Right cardiac atrium (tissue), 5 donors: ENCODE measurements at places on chromosomes 7 and 10. TPM values are rescaled to one million over a fixed set of nuclear protein-coding genes. Genes with fewer than 3 reads are reported as not detected.
A peak's percentile ranks its signal among the peaks of the same experiment; 100 is the strongest.

DNA sequence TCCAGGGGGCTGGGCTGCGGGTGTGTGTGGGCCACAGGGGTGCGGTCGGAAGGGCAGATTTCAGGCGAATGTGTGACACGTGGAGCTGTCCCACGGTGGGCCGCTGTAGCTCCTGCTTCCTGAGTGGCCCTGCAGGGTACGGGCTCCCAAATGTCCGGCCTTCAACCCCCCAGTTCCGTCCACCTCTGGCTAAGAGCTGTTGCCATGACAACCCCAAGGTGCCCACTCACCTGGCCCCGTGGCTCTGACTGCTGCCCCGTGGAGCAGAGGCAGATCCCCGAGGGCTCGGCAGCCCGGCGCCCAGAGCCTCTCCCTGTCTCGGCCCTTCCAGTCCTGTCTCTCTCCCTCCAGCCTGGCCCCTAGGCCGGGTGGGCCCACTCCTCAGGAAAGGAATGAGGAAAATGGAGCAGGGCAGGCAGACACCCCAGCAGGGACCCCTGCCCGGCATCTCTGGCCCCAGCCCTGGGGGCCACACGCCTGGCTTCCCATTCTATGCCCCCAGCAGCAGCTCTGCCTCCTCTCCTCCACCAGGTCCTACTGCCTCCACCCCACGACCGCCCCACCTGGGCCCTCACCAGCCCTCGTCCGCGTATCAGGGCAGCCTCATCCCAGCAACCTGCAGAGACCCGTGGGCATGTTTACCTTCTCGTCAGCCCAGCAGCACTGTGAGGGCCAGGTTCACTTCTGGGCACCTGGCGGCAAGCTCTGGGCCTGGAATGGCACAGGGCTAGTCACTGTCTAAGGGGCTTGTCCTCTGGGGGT is 215.6 kb downstream of the ELFN1 start:
- DNase-seq, result peak; percentile 40

DNA sequence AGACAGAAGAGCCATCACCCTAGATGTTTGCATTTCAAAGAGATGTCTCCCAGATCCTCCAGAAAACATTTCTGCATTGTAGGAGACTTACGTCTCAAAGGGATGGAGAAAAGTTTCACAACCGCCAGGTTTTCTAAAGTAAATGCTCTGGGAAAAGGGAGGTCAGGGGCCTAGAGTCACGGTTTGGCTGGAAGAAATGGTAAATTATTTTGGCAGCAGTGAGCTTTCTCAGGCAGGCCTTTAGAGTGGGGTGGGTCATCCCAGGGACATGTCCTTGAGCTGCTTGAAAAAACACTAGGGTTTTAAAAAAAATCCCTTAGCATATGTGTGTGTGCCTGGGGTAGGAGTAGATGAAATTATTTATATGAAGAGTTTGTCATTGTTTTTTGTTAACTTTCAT is 728.8 kb downstream of the TYW1 start:
- no peak for DNase-seq

Gene IKZF1
- 6.8 TPM for total RNA-seq

Gene CYP3A4
- not detected for total RNA-seq

Gene STOX1
- 0.45 TPM for total RNA-seq

DNA sequence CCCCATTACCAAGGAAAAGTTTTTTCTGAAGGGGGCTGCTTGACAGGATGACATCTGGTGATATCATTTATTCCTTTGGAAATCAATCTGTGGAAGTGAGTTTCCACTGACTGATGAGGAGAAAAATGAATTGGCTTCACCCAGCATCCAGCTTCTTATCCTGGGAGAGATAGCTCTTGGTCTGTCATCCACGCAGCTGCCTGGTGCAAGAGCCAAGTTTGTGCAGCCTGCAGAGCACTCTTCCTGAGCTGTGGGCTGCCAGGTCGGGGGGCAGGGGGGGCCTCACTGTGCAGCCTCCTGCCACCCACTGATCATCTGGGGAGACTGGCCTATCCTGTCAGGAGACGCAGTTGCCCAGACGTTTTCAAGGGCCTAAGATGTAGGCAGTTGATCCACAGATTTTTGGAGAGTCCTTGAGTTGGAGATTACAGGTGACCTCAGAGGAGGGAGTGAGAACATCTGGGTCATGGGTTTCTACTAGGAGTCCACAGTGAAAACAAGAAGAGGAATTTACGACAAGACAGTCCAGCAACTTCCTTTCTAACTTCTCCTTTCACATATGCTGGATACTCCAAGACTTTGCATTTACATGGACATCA is 75.4 kb downstream of the EGFR start:
- no peak for DNase-seq

GRCh38 chr10:86368046-86368445 is 1.5 kb upstream of the GRID1 start:
- DNase-seq, result no peak

GRCh38 chr7:108190891-108191290 is 60.7 kb upstream of the LAMB4 start:
- no peak for DNase-seq

GRCh38 chr7:24521917-24522623 is 51.2 kb upstream of the PALS2 start:
- no peak for DNase-seq

Gene HOXA13
- not detected for total RNA-seq

DNA sequence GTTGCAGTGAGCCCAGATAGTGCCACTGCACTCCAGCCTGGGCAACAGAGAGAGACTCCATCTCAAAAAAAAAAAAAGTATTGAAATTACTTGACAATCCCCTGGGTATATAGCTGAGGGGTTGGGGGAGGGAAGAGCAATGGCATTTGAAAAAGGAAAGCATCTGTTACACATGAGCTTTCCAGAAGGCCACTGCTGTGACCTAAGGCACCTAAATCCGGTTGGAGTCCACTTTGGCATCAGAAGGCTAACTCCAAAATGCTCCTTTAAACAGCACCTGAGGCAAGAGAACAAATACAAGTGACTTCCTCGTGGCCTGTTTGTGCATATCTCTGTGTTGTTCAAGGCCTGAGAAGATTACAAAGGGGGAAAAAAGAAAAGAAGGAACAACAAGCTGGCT is 74.8 kb upstream of the PALS2 start:
- no peak for DNase-seq

GRCh38 chr10:121310151-121310711 is 288.0 kb downstream of the FGFR2 start:
- DNase-seq, result no peak

Gene SRRM3
- total RNA-seq, result 21.8 TPM

DNA sequence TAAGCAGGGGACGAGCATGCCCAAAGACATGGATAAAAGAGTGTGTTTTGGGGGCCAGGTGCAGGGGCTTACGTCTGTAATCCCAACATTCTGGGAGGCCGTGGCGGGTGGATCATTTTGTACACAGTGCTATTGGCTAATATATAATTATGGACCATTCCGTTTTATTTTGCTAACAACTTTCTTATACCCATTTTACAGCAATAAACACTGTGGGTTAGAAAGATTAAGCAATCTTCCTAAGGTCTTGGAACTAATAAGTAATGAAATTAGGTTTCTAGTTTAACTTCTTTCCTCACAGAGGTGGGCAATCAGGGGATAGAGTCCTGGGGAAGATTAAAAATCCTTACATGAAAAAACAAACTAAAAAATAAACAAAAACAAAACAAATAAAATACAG is 3.4 kb downstream of the GGCT start:
- no peak for DNase-seq

GRCh38 chr10:93819520-93819919 is 61.8 kb downstream of the LGI1 start:
- DNase-seq, result no peak

Gene LRRC18
- total RNA-seq, result not detected

- DNase-seq, result no peak
Measured at GRCh38 chr10:3892440-3893425, 107.7 kb upstream of the KLF6 start.

Gene VAX1
- total RNA-seq, result not detected

DNA sequence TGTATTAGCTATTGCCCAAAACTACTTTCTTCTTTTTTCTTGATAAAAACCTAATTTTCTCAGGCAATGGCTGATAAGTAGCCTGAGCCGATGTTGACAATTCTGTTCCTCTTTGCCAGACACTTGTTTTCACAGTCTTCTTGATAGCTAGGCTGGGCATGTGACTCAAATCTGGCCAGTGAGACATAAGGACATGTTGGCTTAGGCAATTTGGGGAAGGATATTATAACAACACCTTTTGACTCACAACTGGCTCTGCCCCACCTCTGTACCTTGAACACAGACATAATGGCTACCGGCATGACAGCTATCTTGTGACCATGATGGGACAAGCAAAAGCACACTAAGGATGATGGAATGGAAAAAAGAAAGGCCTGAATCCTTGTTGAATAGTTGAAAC is 72.9 kb upstream of the GPR22 start:
- DNase-seq, result no peak

GRCh38 chr10:31099664-31100063 is 68.0 kb upstream of the ZNF438 start:
- DNase-seq, result no peak

DNA sequence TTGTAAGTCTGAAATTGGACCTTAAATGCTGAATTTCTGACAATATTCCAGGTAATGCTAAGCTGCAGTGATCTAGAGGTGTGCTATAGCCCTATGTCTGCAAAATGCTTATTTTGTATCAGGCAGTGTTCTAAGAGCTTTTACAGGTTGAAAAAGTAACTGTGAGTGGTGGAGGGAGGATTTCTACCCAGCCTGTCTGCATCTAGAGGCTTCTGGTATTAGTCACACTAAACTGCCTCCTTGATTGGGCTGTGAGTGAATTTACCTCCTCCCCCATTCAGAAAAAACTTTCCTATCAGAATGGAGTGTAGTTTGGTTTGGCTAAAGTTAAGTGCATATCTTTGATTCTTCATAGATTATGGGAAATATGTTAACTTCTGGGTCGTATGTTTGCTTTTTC is 56.8 kb downstream of the BBS9 start:
- DNase-seq, result no peak

DNA sequence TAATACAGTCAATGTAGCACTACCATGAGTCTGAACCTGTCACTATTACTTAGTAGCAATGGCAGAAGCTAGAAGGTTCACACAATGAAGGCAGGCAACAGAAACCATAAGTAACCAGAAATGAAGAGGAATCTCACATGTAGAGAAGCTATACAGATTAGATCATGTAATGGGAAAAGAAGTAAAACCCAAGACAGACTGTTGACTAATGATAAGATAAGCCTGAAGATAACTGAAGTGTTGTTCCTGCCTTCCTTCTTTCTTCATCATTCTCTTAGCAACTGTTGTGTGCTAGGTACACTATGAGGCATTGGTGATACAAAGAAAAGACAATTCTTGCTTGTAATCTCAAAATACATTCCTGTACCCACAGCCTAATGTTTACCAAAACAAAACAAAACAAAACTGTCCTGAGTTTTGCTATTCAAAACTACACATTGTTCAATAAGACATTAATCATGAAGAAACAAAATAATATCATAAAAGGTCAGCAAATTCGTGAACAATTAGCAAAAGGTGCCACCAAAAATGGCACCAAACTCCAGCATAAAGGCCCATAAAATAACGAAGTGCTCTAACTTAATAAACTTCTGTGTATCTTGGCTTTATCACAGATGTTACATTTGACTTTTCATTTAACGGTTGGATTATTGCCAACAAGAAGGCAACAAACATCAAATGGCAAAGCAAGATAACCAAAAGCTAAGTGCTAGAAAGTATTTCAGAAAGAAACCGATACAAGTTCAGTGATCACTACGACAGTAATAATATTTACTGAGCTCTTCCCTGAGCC is 27.1 kb downstream of the ZNF800 start:
- no peak for DNase-seq

Gene POP7
- total RNA-seq, result 21.4 TPM

- no peak for DNase-seq
Measured at GRCh38 chr7:128923411-128923800, 12.9 kb upstream of the KCP start.

GRCh38 chr10:110074298-110074697 is 66.5 kb downstream of the ADD3 start:
- no peak for DNase-seq

Gene OR6V1
- not detected for total RNA-seq

Gene NUPR2
- not detected for total RNA-seq

- no peak for DNase-seq
Measured at GRCh38 chr7:94154858-94155257, 150.7 kb upstream of the BET1 start.

Gene CFTR
- 0.15 TPM for total RNA-seq

GRCh38 chr10:13809427-13809826 is 222.7 kb downstream of the PRPF18 start:
- peak; percentile 34 for DNase-seq

Gene ADIRF
- total RNA-seq, result 122 TPM

- no peak for DNase-seq
Measured at GRCh38 chr10:102421757-102422512, 1.3 kb downstream of the FBXL15 start.

DNA sequence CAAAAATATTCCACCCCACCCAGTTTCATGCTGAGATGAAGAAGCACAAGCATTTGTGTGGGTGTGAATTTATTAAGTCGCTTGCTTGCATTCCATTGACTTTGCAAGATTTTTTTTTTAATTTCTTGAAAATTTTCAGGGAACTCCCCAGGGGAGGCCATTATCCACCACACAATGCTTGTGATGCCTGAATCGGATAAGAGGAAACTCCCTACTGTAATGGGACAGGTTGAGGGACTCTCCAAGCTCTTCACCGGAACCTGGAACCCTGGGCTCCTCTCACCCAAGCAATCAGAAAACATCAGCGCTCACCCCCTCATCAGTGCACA is 153.6 kb upstream of the ZMIZ1 start:
- DNase-seq, result no peak

DNA sequence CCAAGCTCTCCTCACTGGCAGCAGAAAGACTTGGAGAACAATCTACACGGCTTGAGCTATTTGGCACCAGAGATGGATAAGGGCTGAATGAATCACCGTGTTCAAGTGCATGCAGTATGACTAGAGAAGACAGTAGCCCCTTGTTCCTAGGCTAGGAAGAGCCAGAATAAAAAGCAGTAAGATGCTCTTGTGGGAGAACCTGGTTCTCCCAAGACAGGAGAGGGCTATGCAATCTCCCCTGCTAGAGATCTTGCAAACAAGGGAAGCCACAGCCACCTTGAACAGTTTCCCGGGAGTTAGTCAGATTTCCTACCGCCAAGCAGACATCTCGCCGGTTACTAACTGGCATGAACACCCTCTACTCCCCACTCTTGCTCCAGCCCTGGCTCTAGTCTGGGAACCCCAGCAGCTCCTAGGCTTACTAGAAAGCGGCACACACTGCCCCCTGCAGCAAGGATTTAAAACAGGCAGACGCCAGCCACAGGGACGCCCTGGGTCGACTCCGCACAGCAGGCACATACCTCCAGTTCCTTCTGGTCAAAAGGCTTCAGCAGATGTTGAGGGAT is 107.3 kb downstream of the SMURF1 start:
- peak; percentile 69 for DNase-seq

GRCh38 chr10:2948127-2948854 is 119.1 kb upstream of the PFKP start:
- no peak for DNase-seq

GRCh38 chr7:125833839-125834238 is 904.2 kb upstream of the POT1 start:
- DNase-seq, result no peak

Gene C10orf143
- 2.4 TPM for total RNA-seq

- no peak for DNase-seq
Measured at GRCh38 chr10:17536221-17536620, 81.0 kb downstream of the HACD1 start.
